Activated CD4-positive, CD25-positive, alpha-beta regulatory T cell (primary cell): ENCODE measurements at places on chromosomes 13 and 19.

GRCh38 chr13:48072304-48072703, 22.6 kb downstream of the MED4 start:
- DNase-seq, result no peak

DNA sequence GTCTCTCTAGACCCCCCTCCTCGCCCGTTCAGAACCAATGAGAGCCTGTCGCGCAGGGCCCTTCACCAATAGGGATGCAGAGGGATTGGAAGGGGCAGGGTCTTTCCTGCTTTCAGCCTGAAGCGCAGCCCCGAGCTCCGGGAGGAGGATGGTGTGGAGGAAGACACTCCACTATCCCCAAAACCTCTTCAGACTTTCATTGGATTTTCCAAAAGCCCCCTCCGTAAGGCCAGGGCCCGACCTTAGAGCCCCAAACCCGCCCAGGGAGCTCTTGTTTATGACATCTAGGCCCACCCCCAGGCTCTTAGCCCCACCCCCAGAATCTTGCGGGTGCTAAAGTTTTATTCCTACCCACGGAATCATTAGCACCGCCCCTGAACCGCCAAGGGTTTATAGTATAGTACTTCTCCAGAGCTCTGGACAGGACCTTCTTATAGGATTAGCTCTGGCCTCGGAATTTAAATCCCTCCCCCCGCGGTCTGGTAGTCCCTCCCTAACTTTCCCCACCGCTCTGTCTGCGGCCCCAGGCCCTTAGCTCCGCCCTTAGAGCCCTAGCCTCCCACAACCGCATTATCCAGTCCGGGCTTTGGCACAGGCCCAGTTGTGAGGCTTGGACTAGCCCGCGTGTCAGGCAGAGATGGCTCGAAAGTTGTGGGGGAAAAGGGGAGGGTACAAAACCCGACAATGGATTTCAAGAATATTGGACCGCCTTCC, 6.6 kb upstream of the EML2 start:
- DNase-seq, result peak; percentile 60

DNA sequence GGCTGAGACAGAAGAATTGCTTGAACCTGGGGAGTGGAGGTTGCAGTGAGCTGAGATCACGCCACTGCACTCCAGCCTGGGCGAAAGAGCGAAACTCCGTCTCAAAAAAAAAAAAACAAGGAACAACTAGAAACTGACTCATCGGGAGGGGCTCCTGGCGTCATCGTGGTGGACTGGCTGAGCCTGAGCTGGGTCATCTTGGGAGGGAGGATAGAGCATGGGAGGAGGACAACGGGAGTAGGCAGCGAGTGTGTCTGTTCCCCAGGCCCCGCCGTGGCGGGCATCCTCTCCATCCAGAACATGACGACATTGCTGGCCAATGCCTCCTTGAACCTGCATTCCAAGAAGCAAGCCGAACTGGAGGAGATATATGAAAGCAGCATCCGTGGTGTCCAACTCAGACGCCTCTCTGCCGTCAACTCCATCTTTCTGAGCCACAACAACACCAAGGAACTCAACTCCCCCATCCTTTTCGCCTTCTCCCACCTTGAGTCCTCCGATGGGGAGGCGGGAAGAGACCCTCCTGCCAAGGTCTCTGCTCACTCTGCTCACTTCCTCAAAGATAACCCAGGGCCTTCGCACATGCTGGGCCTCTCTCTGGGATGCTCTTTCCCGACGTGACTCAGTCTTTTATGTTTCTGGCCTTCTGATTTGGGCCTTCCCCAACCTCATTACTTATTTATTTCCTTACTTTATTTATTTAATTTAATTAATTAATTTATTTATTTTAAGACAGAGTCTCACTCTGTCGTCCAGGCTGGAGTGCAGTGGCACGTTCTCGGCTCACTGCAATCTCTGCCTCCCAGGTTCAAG, 16.6 kb downstream of the DDX39A start:
- no peak for DNase-seq

DNA sequence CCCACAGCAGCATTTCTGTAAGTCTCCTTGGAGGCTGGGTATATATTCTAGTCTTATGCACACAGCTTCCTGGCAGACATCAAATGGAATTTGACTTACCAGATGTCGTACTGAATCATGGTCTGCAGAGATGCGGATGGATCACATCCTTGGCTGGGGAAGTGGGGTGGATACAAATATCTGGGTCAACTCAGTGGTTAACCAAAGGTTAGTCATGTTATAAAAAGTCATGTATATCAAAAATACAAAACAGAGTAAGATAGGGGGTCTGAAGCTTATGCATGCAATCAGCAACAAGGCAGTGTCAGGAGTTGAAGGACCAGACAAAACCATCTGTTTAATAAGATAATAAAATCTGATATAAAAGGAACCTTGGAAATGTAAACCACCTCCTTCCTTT, 61.9 kb downstream of the WASF3 start:
- no peak for DNase-seq

- DNase-seq, result no peak
These were observed 8.1 kb upstream of the SDHAF1 start for GRCh38 chr19:35986664-35987570.

- no peak for DNase-seq
These were observed 412.1 kb downstream of the KLF12 start for GRCh38 chr13:73722120-73722519.

GRCh38 chr19:29837448-29837981, 25.7 kb downstream of the CCNE1 start:
- no peak for DNase-seq

DNA sequence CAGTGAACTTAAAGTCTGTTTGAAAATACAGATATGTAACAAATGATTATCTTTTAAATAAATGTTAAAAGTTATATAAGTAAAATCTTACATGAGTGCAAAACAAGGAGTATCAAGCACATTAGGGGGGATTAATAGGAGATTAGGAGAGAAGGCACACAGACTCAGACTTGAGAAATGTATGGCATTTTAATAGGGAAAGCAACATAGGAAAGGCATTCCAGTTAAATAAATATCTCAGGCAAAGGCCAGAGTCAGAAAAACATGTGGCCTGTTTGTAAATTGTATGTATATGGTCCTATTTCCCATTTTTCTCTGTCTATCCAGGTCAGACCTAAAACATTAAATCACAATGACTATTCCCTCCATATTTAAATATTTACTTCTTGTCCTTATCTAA, 462.7 kb downstream of the GPC6 start:
- no peak for DNase-seq

- DNase-seq, result peak; percentile 41
These were observed 27.2 kb downstream of the PBX4 start for GRCh38 chr19:19591133-19591825.
